ENCODE measurements at places on chromosomes 11 and 22.

DNA sequence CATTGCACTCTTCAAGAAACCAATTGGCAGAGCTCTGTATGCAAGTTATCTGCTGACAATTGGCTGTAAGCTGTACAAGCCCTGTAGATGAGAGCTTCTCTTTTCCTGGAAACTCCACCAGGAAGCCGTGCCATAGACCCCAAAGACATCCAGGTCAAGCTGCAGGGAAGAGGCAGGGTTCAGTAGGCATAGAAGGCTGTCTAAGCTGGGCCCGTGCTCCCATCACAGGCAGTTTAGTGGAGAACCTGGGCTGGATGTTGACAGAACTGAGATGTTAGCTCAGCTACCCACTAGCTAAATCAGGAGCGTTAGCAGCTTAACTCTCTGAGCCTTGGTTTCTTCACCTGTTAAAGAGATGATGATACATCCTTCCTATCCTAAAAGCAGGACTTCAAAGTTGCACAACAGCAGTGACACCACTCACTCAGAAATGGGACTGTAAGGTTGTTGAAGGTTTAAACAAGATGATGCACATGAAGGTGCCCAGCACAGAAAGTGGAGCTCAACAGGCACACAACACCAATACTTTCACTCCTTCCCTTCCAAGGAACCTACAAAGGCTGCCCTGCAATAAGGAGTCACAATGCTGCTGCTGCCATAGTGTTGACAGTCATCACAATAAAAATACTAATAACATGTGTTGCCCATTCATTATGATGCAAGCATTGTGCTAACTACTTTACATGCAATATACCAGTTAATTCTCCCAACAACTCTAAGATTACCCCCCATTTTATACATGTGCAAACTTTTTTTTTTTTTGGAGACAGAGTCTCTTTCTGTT lies 115.4 kb downstream of the ZBTB16 start:
- DNase-seq, result no peak

DNA sequence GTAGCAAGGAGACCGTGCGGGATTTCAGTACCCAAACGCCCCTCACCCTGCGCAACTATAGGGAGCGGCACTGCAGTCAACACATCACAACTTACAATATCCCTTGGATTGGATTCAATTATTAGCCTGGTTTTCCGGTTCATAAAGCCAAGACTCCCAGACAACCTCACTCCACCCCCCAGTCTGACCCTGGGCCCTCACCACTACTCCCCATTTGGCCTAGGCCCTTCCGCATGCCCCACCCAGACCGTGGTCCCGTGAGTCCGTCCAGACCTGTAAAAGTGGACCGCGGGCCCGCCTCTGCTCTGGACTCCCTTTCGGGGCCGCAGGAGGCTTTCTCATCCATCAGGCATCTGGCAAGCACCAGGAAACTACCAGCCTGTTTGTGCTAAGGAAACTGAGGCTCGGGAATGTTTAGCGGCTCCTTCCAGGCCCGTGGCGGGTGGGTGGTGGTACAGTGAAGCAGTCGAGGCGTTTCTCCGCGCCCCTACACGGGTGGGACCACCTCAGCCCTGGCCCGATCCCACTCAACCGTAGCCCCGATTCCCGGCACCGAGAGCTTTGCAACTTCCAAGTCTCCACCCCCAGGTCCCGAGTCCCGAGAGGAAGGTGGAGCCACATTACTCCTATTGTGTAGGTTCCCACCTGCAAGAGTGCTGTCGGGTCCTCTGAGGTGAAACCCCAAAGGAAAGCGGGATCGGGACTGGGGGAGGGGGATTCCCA lies 679 bp upstream of the DPP3 start:
- no peak for DNase-seq

DNA sequence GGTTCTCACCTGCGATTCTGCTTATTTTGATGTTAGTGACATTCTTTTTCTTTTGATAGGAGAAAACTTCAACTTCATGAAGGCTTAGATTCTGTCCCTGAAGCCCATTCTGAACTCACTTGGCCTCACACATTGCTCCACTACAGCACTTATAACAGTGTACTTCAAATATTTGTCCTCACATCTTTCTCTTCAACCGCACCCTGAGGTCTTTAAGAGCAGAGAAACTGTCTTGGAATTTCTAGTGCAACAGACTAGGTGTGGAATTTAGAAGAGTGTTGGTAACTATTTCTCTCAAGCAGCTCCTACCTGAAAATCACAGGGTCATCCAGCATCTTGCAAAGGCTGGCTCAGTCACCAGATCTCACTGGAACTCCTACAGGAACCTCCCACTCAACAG lies 7.8 kb downstream of the MRGPRX3 start:
- no peak for DNase-seq

DNA sequence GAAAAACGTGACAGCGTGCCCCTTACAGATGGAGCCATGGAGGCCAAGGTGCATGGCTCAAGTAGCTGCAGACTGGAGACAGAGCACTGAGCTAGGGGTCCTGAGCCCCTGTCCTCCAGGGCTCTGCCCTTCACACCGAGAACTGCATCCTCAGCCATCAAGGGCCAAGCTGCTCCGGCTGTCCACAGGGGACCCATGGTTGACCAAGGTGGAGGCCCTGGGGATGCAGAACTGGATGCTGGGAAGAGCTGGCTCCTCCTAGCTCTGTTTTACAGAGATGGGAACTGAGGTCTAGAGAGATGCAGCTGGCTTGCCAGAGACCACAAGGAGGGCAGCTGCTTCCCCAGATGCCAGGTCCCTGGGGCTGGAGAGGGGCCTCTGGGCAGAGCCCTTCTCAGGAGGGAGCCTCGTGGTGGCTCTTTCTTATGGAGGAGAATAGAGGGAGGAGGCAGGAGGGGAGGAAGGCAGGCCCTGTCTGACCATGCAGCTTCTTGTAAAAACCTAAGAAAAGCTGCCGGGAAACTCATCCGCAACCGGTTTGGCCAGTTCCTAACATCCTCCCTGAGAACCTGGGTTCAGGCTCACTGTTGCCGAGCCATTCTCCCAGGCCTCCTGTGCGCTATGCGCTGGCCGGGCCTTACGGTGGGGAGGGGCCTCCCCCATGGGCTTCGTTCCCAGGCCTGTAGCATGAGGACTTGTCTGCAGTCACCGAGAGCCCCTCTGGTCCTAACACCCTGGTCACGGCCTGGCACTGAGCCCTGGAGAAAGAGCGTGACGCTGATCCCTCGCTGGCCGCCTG lies 80.6 kb downstream of the WNT7B start:
- no peak for DNase-seq

GRCh38 chr11:120501440-120501839 lies 10.1 kb upstream of the GRIK4 start:
- no peak for DNase-seq

Measured in activated T-cell treated with anti-CD3 and anti-CD28 coated beads for 1 hour (primary cell).